GDM1 (cell line): ENCODE measurements at places on chromosomes 6 and 20.

DNA sequence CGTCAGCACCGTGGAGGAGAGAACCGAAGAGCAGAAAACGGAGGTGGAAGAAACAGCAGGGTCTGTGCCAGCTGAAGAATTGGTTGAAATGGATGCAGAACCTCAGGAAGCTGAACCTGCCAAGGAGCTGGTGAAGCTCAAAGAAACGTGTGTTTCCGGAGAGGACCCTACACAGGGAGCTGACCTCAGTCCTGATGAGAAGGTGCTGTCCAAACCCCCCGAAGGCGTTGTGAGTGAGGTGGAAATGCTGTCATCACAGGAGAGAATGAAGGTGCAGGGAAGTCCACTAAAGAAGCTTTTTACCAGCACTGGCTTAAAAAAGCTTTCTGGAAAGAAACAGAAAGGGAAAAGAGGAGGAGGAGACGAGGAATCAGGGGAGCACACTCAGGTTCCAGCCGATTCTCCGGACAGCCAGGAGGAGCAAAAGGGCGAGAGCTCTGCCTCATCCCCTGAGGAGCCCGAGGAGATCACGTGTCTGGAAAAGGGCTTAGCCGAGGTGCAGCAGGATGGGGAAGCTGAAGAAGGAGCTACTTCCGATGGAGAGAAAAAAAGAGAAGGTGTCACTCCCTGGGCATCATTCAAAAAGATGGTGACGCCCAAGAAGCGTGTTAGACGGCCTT, 41.6 kb downstream of the ZBTB2 start:
- DNase-seq: no peak

DNA sequence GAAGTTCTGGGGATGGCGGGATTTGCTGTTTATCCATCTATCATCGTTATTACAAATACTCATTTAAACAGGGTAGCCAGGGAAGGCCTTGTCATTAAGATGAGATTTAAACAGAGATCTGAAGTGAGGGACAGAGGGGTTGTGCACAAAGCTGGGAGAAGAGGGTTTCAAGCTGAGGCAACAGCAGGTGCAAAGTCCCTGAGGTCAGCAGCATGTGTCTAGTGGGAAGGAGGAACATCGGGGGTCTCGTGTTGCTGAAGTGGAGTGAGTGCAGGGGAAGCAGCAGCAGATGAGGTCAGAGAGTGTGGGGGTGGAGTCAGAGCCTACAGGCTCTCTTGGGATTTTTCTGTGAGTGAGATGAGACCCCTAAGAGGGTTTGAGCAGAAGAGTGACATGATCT, 52.0 kb downstream of the CDH22 start:
- no peak for DNase-seq

- DNase-seq: no peak
These were observed 87.7 kb downstream of the TRMT6 start for GRCh38 chr20:5862703-5863039.

GRCh38 chr6:137702791-137703424, 164.2 kb upstream of the TNFAIP3 start:
- DNase-seq: no peak

DNA sequence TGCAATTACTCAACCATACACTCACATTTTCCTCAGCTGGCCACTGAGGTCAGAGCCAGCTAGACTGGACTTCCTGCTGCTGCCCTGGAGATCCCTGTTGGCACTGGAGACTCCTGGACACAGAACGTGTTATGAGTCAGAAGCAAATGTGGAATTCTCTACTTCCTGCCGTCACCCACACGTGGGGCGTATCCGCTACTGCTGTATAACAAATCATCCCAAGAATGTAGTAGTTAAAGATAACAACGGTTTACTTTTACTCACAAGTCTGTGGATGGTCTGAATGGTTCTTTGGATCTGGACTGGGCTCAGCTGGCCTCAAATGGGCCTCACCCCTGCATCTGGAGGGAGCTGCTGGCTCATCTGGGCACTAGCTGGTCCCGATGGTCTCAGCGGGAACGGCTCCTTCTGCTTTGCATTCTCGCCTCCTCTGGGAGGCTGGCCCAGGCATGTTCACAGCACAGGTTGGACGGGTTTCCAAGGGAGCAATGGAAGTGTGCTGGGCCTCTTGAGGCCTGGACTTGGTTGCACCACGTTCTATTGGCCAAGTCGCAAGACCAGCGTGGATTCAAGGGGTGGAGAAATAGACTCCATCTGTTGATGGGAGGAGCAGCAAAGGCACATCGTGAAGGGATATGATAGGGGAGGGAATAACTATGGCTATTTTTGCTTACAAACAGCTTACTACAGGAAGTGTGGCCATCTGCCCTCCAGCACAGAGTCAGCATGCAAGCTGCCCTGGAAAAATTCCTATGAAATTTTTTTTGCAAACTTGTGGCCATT, 118.5 kb downstream of the SNX5 start:
- no peak for DNase-seq

DNA sequence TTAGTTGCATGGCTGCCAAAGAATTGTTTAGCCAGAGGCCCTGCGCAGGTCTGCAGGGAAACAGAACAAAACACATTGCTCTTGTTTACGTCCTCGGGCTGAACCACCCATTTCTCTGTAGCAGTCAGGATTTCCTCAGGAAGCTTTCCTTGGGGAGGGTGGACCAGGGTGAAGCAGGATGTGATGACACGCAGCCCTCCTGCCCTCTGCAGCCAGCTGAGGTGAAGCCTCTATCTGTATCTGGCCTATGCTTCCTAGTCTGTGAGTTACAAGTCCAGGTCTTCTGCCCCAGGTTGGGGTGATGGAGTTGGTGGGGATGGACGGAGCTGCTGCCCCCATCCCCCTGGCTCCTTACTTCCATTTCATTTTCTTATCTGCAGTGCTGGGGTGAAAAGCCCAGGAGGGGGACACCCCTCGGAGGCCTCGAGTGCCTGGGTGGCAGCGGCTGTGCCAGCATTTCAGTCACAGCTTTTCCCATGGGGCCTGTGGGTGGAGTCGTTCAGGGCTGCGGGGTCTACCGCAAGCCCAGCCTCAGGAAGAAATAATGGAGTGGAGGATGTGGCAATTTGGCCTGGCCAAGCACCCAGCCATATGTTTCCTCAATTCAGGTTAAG, 24.9 kb downstream of the SASH1 start:
- DNase-seq: no peak

DNA sequence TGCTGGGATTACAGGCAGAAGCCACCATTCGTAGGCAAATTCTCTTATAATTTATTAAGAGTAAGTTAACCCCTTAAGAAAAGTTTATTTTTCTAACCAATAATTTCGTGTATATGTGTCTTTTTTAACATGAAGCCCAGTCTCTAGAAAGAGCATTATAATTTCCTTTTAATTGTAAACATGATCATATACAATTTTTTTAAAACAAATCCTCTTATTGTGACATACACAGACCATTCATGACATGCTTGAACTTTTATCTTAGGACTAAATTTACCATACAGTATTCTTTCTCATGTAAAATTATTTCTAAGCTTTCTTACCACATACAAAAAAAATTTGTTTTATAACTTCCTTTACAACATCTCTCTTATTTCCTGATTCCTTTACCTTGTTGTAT, 6.7 kb downstream of the ACOT13 start:
- no peak for DNase-seq
